H9 (cell line): ENCODE measurements at places on chromosomes 12 and 14. TPM values are rescaled to one million over a fixed set of nuclear protein-coding genes. Genes with fewer than 3 reads are reported as not detected.

- DNase-seq: no peak
- no peak overlapping the region for H3K27ac ChIP-seq
- H3K36me3 ChIP-seq: no peaks in the 10 kb centered on the region
- H3K4me3 ChIP-seq: no peak overlapping the region
These were observed 56.9 kb upstream of the TCL1A start for GRCh38 chr14:95770777-95771176.

DNA sequence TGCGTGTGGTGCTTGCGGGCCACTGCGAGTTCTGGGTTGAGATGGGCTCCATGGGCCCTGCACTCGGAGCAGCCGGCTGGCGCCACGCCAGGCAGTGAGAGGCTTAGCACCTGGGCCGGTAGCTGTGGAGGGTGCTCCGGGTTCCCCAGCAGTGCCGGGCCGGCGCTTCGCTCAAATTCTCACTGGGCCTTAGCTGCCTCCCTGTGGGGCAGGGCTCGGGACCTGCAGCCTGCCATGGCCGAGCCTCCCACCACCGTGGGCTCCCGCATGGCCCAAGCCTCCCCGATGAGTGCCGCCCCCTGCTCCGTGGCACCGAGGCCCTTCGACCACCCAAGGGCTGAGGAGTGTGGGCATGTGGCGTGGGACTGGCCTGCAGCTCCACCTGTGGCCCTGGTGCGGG lies 375.7 kb downstream of the NELL2 start:
- no peaks in the 10 kb centered on the region for H3K27me3 ChIP-seq

VASH1 gene
- 5.8 and 6.2 TPM in 2 replicates for total RNA-seq

GRCh38 chr14:91997492-91997891 lies 42.4 kb downstream of the TRIP11 start:
- peaks cover 6% of the 10 kb centered on the region; the same call in 2 of the 3 replicates for H3K36me3 ChIP-seq
- no peak overlapping the region for H3K4me3 ChIP-seq
- H3K27me3 ChIP-seq: no peaks in the 10 kb centered on the region
- no peaks in the 10 kb centered on the region for H3K4me1 ChIP-seq

DNA sequence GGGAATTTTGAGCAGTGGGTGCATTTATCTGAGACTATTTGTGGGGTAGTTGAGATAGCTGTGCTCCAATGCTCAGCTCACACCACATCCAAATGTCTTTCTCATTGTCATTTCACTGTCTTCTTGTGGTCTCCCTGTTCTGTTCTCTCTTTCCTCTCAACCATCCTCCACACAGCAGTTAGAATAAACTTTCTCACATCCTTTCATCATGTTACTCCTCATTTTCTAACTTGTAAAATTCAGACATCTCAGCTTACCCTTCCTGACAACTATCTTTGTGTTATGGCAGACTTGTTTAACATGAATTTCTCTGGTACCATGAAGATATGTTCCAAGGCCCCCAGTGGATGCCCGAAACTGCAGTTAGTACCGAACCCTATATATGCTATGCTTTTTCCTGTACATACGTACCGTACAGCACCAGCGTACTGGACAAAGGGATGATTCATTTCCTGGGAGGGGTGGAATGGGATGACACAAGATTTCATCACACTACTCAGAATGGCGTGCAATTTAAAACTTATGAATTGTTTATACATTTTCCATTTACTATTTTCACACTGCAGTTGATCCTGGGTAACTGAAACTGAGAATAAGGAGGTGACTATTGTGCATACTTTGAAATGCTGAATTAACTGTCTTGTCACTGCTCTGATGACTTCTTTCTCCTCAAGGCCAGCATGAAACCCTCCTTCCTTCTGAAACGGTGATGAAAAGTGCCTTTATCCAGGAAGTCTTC lies 177.1 kb upstream of the SLC38A2 start:
- H3K36me3 ChIP-seq: peaks cover 13% of the 10 kb centered on the region
- no peak for DNase-seq
- H3K4me1 ChIP-seq: no peaks in the 10 kb centered on the region

GRCh38 chr14:45649051-45649450 lies 396.0 kb upstream of the MIS18BP1 start:
- no peak for DNase-seq
- H3K27me3 ChIP-seq: no peaks in the 10 kb centered on the region
- H3K4me1 ChIP-seq: no peaks in the 10 kb centered on the region
- no peak overlapping the region for H3K27ac ChIP-seq
- H3K36me3 ChIP-seq: no peaks in the 10 kb centered on the region
- no peak overlapping the region for H3K4me3 ChIP-seq

DNA sequence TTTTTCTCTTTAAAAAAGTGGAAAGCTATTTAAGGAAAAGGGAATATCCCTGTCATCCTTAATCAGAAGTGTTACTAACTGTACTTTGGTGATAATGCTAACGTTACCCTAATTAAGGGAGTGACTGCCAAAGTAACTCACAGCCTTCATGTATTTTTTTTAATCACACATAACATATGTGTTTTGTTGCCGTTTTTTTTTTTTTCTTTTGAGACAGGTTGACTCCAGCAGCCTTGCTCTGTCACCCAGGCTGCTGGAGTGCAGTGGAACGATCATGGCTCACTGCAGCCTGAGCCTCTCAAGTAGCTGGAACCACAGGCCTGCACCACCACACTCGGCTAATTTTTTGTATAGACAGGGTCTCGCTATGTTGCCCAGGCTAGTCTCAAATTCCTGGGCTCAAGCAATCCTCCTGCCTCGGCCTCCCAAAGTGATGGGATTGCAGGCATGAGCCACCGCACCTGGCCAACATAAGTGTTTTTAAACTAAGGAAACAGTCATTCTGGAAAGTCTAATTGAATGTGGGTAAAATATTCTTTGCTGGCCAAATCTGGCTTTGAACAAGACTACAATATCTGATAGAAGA lies 56.5 kb downstream of the HECTD4 start:
- no peaks in the 10 kb centered on the region for H3K36me3 ChIP-seq
- no peak overlapping the region for H3K4me3 ChIP-seq
- no peaks in the 10 kb centered on the region for H3K27me3 ChIP-seq
- H3K4me1 ChIP-seq: peaks cover 2% of the 10 kb centered on the region; the same call in 1 of the 2 replicates
- DNase-seq: no peak
- no peak overlapping the region for H3K27ac ChIP-seq

DNA sequence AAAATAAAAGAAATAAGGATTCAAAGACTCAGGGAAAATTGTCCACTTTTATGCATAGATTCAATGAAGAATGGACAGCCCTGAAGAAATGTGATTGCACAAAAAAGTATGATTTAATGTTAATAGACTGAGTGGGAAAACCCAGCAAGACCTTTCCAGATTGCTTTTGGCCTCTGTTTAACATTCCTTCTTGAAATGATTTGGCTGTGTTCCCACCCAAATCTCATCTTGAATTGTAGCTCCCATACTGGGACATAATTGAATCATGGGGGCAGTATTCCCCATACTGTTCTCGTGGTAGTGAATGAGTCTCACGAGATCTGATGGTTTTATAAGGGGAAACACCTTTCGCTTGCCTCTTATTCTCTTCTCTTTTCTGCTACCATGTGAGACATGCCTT lies 1316.9 kb upstream of the SEL1L start:
- no peaks in the 10 kb centered on the region; the same call in 1 of the 2 replicates for H3K27me3 ChIP-seq
- H3K4me1 ChIP-seq: no peaks in the 10 kb centered on the region
- no peak overlapping the region for H3K27ac ChIP-seq
- no peak overlapping the region for H3K4me3 ChIP-seq
- no peak for DNase-seq

RNASE3 gene
- total RNA-seq: not detected in 2 replicates

DNA sequence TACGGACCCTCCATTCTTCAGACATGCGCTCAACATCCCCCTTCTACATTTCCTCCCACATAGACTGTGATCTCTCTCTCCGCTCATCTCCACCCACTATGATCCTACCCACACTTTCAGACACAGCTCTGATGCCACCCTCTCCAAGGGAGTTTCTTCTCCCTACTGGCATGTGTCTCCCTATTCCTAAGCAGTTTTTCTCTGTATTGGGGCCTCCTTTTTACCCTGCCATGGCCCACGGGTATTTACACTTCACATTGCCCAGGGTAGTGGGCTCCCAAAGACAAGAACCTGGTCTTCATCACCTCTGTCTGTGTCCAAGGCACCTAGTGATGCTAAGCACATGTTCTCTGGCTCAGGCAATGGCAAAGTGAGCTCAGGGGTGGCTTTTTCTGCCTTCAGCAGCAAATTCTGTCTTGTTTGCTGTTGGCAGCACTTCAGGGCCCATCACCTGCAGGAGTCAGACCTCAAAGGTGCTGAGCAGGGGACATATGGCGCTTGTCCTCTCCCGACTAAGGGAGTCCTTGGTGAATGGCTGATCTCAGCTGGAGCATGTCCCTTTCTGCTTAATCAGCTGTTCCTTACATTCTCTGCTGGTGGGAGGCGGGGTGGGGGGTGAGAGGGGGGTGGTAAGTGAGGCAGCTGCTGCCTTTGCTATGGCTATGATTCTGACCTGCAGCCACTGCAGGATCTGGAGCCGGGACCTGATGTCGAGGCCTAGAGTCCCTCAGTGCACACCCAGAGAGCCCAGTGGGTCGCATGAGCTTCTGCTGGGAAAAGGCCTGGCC lies 256.8 kb downstream of the PCNX1 start:
- H3K27me3 ChIP-seq: no peaks in the 10 kb centered on the region
- DNase-seq: no peak
- no peaks in the 10 kb centered on the region for H3K36me3 ChIP-seq
- no peak overlapping the region for H3K4me3 ChIP-seq
- H3K4me1 ChIP-seq: no peaks in the 10 kb centered on the region

DNA sequence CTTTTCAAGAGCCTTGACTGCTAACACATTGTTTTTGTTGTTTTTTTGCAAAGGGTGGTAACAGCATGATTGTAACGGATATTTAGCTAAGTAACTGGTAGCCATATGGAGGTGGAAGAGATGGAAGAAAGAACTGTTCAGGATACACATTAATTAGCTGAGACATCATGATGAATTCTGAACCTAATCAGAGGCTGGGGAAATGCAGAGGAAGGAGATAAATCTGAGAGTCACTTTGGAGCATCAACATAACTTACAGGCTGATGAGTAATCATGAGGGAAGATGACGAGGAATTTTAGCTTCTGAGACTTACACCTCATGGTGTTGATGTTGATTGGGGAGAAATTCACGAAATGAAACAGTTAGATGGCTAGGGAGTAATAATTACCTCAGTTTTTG lies 62.3 kb downstream of the NIN start:
- H3K27ac ChIP-seq: no peak overlapping the region
- peaks cover 27% of the 10 kb centered on the region; the same call in 2 of the 3 replicates for H3K36me3 ChIP-seq
- DNase-seq: no peak
- H3K4me3 ChIP-seq: no peak overlapping the region

FAM181A gene
- total RNA-seq: not detected in 2 replicates

GRCh38 chr12:113461666-113462065 lies 10.0 kb downstream of the LHX5 start:
- no peak overlapping the region for H3K4me3 ChIP-seq
- peak; percentile 68 for DNase-seq
- peaks cover 2% of the 10 kb centered on the region for H3K36me3 ChIP-seq
- no peaks in the 10 kb centered on the region; the same call in 1 of the 2 replicates for H3K4me1 ChIP-seq

PPP4R4 gene
- total RNA-seq: 3.9 and 5.1 TPM in 2 replicates

DNA sequence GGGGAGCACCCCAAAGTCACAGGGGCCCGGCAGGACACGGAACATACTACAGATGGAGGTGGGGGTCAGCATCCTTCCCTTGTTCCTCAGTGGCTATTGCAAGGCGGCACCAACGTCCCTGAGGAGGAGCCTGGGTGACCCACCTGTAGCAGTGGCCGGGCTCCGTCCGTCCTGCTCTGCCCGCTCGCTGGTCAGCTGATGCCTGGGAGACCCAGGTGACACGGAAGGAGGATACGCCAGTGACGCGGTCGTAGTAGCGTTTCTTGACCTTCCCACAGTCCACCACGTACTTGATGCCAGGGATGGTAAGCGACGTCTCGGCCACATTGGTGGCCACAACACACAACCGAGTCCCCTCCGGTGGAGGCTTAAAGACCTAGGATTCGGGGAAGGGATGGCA lies 24.7 kb downstream of the DHX37 start:
- no peak overlapping the region for H3K27ac ChIP-seq
- peaks cover 68% of the 10 kb centered on the region for H3K36me3 ChIP-seq
- no peak overlapping the region for H3K4me3 ChIP-seq
- DNase-seq: no peak

DNA sequence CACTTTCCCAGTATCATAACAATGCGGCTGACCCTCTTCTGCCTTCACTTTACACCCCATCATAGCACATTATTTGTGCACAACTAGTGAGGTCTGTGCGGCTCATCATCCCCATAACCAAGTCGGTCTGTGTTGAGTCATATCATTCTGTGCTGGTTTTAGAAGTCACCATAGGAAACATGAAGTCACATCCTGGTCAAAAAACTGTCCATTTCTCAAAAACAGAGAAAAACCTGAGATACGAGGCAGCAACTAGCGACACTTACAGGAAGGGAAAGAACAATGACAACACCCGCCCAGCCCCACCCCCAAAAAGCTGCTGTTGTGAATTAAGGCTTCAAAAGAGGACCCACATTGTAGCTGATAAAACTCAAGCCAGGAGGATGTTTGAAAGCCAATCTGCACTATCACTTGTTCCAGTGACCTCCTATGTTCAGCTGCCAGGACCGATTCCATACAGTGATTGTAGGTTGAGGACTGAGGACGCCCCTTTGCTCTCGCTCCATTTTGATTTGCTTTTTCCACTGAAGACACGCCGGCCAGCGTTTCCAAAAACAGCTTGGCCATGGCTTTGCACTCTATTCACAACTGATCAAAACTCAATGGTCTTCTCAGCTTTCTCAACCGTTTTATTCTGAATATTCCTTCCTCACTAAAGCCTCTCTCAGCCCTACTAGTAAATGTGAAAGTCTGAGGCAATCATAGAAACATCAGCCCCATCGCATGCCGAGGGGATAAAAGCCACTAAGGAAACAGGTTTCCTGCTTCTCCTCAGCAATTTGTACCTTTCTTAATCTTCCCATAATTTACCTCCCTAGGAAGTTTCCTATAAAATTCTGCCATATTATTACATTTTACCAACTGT lies 87.5 kb downstream of the DUSP16 start:
- no peaks in the 10 kb centered on the region for H3K27me3 ChIP-seq
- no peak overlapping the region for H3K4me3 ChIP-seq
- no peaks in the 10 kb centered on the region; the same call in 1 of the 2 replicates for H3K4me1 ChIP-seq
- H3K27ac ChIP-seq: no peak overlapping the region
- peaks cover 73% of the 10 kb centered on the region for H3K36me3 ChIP-seq

TTC6 gene
- total RNA-seq: 0.24 and 0.33 TPM in 2 replicates

DNA sequence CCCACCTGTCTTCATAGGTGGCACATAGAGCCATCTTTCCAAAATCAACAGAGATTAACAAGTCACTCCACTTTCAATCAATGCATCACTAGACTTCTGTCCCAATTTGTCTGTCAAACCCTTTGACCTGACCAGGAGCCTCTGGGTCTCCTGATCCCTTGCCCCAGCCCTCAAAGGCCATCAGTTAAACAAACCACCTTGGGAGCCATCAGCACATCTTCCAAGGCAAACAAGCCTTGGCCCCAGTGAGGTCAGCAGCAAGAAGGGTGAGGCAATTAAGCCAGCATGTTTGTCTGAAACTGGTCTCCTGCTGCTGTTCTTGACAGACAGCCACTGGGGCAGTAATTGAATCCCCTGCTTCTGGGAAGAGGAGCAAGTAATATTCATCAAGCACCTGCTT lies 742.8 kb upstream of the TBX3 start:
- no peaks in the 10 kb centered on the region for H3K4me1 ChIP-seq
- no peaks in the 10 kb centered on the region for H3K36me3 ChIP-seq
- no peak overlapping the region for H3K4me3 ChIP-seq
- no peak for DNase-seq

GRCh38 chr12:78388461-78388860 lies 476.1 kb upstream of the SYT1 start:
- H3K4me1 ChIP-seq: no peaks in the 10 kb centered on the region
- H3K27ac ChIP-seq: no peak overlapping the region
- no peaks in the 10 kb centered on the region for H3K36me3 ChIP-seq
- no peak overlapping the region for H3K4me3 ChIP-seq
- H3K27me3 ChIP-seq: no peaks in the 10 kb centered on the region
- DNase-seq: no peak

ABCD2 gene
- not detected in 2 replicates for total RNA-seq

SCN8A gene
- 13.7 and 15.2 TPM in 2 replicates for total RNA-seq
